Immature natural killer cell (primary cell): ENCODE measurements at places on chromosomes 2 and 18.

- no peak for DNase-seq
These were observed 150.3 kb downstream of the NDUFA10 start for GRCh38 chr2:239874636-239875356.

DNA sequence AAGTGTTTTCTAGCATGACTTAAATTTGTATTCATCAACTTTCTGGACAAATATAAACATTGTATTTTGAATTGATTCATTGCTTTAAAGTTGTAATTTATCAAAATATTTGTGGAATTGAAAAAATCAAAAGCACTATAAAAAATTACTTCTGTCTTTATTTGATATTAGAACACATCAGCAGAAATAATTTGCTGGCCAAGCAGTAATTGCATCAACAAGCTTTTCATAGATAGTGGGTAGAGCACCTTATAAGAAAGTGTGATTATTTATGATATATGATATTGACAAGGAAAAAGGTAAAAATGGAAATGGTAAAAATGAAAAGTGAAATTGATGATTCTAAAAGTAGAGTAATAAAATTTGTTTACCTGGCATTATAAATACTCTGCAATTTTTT is 861.1 kb downstream of the CPS1 start:
- DNase-seq, result no peak

DNA sequence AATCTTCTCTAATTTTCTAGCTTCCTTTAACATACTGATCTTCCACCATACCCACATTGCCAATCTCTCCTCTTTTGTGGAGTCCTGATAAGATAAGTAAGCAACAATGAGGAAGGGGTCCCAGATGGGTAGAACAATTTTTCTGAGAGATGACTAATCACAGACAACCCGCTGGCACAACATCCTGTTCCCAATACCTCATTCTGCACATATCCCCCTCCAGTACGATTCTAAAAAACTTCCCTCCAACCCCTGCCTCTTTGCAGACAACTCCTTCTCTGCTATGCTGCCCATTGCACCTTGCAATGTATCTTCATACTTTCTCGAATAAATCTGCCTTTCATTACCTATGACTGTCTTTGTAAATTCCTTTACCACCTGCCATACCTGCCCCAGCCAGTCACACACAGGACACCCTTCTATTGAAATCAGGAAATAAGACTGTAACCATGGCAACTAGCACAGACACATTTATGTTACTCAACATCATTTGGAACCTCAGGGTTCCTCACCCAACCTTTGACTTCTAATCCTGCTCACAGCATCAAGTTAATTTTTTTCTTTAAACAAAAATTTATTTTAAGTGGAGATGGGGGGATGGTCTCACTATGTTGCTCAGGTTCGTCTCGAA is 7.4 kb upstream of the EXOC6B start:
- DNase-seq, result no peak

DNA sequence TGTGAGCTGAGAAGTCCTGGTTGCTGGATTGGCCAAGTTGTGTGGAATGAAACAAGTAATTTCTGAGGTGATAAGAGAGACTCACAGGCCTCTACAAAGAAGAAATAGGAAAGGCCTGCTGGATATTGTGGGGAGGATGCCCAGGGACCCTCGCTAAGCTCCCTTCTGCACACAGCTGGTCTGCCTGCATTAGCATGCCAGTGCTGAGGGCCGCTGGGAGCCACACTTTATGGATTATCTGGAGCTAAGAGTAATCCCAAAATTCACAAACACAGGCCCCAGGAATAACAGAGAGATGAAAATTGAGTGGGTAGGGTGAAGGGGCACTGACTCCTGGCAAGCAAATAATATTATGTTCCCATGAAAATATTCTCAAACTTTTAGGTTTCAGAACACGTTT is 114.9 kb upstream of the SIX3 start:
- DNase-seq, result no peak

GRCh38 chr2:125167152-125167551 is 1142.1 kb downstream of the CNTNAP5 start:
- DNase-seq, result no peak
